GM13977 (cell line): ENCODE measurements at places on chromosomes 1 and 21.

GRCh38 chr1:44759077-44759476 is 16.3 kb upstream of the RPS8 start:
- DNase-seq: no peak

GRCh38 chr1:55816456-55817426 is 601.6 kb upstream of the USP24 start:
- no peak for DNase-seq

DNA sequence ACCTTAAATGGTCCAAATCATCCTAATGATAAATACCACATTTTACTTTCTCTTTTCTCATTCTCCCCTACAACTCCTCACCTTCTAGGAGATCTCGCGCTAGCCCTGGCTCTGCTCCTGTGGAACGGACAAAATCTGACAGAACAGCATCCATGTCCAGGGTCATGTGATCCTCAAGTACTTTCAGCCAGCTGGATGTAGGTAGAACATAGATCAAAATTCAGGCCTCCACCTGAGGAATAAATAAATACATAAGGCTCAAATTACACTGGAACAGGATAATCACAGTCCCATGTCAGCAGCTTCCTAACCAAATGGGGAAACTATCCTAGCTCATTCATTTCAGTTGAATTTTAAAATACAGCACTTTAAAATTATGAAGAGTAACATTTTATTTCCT is 33.2 kb downstream of the OTUD7B start:
- no peak for DNase-seq

DNA sequence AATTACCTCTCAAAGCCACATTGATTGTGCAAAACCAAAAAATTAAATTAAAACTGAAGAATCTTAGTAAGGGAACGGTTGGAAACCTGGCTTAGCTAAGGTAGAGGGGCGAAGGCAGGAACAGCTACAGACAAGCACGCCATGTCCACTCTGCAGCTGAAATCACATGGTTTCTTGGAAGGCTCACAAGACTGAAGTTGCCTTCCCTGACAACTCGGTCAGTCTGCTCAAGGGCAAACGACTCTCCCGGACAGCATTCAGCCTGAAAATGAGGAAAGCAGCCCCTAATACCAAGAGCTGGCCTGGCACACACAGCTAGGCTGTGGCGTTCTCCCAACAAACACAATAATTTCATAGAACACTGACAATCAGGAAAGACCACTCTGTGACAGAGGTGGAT is 22.7 kb upstream of the BECN2 start:
- DNase-seq: no peak

GRCh38 chr1:201094832-201095231 is 17.4 kb downstream of the CACNA1S start:
- no peak for DNase-seq

GRCh38 chr1:14923727-14924452 is 229.7 kb upstream of the TMEM51 start:
- peak; percentile 89 for DNase-seq

DNA sequence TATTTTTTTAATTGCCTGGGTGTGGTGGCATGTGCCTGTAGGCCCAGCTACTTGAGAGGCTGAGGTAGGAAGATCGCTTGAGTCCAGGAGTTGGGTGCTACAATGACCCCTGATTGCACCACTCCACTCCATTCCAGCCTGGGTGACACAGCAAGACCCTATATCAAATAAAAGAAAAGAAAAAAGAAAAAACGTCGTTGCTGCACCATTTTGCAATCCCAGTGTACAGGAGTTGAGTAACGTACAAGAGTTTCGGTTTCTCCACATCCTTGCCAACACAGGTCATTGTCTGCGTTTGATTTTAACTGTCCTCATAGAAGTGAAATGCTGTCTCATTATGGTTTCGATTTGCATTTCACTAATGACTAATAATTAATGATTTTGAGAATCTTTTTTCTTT is 7.9 kb downstream of the ZNF684 start:
- DNase-seq: no peak

GRCh38 chr21:37593740-37594471 is 227.3 kb downstream of the DYRK1A start:
- DNase-seq: no peak

- DNase-seq: no peak
Observed at GRCh38 chr21:35556536-35556935, 503.8 kb downstream of the SETD4 start.

DNA sequence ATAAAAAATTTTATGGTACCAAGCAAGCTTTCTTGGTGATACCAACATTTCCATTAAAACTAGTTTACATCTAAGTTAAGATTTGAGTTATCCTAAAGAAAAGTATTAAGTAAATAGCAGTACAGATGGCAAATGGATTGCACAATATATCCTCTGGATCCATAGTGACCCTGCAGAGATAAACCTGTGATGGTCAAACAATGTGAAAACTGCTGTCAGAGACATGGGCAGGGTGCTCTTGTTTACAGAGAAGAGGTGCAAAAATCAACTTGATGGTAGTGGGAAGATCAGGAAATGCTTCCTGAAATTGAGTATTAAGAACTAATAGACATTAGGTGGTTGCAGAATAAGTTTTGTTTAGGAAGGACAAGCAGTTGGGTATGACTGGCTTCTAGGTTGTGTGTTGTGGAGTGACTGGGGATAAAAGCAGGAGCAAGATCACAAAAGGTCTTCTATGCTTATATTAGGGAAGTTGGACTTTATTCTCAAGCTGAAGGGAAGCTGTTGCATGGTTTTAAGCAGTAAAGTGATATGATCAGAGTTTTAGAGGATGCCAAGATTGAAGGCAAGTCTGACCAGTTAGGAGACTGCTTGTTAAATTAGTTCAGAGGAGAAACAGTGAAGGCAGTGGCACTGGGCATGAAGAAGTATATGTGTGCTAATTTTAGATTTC is 9.9 kb downstream of the TTC3 start:
- DNase-seq: no peak

DNA sequence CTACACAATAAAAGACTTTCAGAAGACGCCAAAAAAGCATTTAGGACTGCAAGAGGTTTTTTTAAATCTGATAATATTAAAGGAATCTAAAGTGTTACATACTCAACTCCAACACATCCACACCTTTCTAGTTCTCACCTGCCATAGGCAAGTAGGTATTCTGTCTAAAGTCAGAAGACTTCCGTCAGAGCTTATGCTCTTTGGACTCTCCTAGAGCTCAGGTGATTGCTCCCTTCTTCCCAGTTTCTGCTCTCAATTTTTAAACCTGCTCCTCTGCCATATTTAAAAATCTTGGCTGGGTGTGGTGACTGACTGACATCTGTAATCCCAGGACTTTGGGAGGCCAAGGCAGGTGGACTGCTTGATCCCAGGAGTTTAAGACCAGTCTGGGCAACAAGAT is 16.6 kb downstream of the EVI5 start:
- no peak for DNase-seq

GRCh38 chr1:20029178-20029912 is 40.6 kb upstream of the PLA2G5 start:
- DNase-seq: no peak

GRCh38 chr1:234108921-234109320 is 204.4 kb downstream of the SLC35F3 start:
- DNase-seq: no peak

DNA sequence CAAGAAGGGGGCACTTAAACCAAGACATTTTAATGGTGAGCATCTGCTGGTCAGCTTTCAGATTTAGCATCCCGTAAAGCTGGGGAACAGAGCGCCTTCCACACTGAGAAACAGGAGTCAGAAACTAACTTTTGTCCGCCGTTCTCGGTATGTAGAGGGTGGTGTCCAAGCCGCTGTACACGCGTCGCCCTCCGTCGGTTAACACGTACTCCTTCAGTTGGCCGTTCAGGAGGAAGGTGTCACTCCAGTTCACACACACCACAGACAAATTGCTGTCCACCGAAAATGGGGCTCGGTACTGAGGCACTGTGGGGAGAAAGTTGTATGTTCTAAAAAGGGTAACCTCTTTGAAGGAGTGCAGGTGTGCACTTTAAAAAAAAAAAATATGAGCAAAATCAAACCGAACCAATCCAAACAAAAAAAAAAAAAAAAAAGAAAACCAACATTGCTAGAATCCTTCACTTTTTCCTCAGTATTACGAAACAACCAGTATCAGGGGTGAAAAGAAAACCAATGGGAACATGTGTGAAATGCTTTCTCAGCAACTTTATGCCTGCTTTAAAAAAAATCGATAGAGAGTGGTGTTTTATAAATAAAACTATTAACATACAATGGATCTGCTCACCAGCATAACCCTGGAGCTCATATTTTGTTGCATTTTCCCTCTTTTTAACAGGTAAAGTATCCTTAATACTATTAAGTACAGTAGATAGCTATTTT is 73.5 kb downstream of the KCTD3 start:
- DNase-seq: no peak

- DNase-seq: no peak
Observed at GRCh38 chr1:93680076-93680419, 1.6 kb downstream of the BCAR3 start.

- DNase-seq: no peak
Observed at GRCh38 chr1:31715873-31716220, 12.0 kb upstream of the COL16A1 start.

DNA sequence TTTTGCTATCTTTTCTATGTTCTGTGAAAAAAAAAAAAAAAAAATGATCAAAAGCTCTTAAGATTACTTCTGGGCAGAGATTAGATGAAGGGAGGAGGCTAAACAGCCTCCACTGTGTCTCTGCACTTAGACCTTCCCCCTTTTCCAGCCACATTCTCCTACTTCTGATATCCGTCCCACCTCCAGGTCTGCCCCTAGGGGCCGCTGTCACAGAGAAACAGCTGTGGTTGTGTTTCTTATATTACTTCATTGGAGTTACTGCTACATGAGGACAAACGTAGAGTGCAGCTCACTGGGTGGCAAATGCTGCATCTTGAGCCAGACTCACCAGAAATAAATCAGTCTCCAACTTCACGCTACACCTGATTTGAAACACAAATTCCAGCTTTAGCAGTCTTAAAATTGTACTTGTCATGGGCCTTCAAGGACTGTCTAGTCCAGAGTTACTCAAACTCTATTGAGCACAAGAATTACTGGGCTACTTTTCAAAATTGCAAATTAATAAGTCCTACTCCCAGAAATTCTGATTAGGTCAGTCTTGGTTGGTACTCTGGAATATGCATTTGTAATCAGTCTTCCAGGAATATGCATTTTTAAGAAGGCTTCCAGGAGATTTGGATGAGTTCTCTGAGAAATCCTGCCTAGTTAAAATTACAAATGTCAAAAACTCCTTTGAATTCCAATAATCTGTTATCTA is 125.2 kb upstream of the PTBP2 start:
- DNase-seq: peak; percentile 28

- DNase-seq: no peak
Observed at GRCh38 chr21:20998886-20999285, 677 bp downstream of the NCAM2 start.

- no peak for DNase-seq
Observed at GRCh38 chr1:12798911-12799310, 7.7 kb downstream of the PRAMEF1 start.

DNA sequence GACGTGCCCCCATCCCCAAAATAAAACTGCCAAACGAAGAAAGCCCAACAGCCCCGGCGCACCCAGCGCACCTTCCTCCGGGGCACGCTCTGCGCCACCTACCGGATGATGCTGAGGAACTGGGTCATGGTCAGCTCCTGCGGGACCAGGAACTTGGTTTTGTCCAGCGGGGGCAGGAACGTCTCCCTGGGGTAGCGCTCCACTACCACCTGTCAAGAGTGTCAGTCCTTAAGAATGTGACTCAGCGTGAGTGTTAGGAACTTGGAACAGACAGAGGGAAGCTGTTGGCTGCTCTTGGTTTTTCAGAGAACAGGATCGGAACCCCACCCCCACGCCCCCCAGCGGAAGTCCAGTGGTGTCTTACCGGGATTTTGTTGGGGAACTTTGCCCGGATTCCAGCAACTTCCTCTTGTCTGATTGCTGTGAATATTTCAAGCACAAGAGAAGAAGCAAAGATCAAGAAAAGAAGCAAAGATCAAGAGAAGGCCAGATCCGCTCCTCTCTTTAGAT is 431 bp downstream of the MAP1LC3C start:
- peak; percentile 61 for DNase-seq

DNA sequence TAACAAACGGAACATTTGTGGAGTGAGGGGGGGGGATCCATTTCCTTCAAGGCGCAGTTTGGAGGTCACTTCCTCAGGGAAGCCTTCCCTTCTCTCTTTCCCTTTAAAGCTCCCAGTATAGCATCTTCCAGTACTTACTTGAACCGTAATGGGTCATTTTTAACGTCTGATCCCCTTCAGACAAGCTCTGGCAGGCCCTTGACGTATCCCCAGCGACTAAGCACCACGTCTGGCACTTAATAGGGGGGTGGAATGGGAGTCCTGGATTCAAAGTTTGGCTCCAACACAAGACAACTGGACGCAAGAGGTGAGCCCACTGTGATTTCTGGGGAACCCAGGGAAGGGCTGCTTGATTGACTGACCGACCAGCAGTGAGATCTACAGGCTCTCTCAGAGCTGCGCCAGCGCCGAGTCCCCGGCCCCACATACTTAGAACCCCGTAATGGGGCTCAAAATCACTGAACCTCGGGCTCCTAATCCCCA is 441 bp downstream of the YARS1 start:
- no peak for DNase-seq

- peak; percentile 38 for DNase-seq
Observed at GRCh38 chr1:167328816-167329483, 108.3 kb downstream of the POU2F1 start.

DNA sequence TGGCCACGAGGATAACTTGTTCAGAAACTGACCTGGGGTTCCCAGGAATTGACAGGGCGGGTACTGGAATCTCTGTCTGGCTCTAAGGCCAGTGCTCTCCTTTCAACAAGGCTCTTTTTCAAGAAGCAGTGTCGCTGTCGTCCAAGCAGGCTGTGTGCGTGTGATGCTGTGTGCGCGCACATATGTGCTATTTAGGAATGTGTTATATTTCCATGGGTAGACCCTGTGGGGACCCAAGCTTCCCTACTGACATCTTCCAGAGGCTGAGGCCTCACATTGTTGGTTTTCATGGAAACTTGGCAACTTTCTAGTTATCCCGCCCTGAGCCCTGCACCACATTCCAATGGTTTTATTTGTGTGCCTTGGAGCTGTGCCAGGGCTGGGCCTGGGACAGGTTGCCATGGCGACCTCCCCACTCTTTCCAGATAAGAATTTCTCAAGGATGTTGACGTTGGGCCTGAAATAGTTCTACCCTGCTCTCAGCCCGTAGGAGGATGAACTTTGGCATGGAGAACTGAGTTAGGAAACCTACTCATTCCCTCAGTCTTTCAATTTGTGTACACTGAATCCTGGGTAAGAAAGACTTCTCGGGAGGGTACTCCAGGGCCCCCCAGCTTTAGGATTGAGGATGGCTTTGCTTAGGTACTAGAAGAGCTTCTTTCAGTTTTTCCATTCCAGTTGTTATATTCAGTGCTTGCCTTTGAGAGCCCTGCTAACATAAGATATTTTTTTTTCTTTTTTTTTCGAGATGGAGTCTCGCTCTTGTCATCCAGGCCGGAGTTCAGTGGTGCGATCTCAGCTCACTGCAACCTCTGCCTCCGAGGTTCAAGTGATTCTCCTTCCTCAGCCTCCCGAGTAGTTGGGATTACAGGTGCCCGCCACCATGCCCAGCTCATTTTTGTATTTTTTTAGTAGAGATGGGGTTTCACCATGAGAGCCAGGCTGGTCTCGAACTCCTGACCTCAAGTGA is 38.8 kb upstream of the SRSF10 start:
- no peak for DNase-seq
